ENCODE measurements at places on chromosomes 2 and 18.

DNA sequence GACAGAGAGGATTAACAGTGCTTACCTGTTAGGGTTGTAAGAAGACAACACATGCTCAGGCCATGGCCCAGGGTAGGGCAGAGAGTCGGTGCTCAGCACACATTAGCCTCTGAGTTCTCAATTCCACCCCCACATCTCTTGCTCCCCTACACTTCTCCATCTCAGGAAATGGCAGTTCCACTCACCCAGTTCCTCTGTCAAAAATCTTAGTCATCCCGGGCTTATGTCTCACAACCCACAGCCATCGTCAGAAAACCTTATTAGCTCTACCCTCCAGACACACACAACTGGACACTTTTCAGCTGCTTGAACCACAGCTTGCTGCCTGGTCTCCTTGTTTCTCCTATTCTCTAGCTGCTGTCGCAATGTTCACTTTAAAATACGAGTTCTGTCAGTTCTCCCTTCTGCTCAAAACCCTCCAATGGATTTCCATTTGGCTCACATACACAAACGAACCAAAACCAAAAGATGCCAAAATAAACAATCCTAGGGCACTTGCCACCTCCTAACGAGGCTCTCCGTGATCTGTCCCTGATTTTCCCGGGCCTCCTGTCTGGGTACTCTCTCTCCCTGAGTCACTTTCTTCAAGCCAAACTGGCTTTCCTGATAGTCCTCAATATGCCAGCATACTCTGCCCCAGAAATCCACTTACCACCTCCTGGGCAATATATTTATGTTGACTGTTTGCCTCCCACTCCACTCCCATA, 89.7 kb downstream of the KCTD1 start:
- DNase-seq = no peak

- DNase-seq = no peak
Measured at GRCh38 chr18:68942230-68942629, 144.3 kb downstream of the CCDC102B start.

DNA sequence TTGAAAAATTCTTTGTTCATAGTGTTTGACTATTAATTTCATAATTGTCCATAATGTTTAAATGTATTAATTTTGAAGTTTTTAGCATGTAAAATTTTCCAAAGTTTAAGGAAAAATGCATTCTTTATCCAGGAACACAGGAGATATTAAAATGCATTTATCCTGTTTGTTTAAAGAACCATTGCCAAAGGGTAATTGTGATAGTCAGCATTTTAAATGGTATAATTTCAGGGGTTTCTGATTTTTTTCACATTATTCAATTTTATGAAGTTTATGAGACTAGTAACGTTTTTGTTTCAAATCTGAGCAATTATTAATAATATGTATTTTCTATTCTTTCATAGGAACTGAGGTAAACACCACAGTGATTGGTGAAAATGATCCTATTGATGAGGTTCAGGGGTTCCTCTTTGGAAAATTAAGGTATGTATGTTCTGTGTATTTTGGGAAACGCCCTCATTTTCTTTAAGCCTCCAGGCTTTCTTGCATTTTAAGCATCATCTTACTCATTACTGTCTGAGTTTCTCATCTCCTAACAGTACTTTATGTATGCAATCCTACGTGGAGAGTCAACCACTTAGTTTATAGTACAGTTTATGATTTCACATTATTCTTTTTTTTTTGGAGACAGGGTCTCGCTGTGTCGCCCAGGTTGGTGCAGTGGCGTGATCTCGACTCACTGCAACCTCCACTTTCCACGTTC, 25.1 kb downstream of the UGGT1 start:
- DNase-seq = no peak

GRCh38 chr18:49212819-49213218, 247.6 kb downstream of the DYM start:
- no peak for DNase-seq

DNA sequence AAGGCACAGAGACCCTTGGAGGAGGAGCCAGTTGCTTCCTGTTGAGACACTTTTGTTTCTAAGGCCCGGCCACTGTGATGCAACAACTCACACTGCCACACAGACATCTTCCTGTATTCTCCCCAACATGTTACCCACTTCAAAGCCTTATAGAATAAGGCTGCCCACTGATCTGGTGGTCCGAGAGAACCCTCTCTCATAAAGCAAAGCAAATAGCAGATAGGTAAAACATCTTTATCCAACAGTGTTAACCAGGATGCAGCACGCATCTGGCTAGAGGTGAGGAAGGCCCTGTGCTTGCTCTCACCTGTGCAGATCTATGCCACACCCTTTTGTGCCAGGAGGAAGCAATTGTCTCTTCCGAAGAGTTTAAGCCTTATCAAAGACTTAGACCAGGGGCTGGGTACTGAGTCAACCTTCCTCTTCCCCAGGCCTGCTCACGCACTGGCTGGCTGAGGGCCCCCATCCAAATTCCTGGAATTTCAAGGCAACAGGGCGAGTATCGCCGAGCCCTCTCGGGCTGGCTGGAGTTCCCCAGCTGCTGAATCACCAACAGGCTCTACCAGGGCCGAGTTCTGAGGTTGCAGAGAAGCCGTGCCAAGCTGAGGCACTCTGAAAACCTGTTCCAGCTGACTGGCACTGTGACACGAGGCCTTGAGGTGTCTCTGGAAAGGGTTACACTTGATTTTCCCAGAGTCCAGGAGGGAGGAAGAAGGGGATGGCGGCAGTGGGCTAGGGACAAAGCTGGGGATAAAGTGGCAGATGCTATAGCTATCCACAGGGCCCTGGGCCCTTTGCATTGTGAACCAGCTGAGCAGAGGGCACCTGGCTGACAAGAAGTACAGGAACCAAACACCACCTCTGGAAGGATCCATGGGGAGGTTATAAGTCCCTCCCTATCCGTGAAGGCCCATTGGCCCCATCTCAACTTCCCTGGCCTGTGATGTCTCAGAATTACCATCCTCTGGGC, 29.3 kb downstream of the TGFA start:
- no peak for DNase-seq

GRCh38 chr2:126936219-126936723, 37.6 kb downstream of the TEX51 start:
- no peak for DNase-seq

GRCh38 chr2:42010743-42011298, 37.0 kb upstream of the PKDCC start:
- DNase-seq = no peak

DNA sequence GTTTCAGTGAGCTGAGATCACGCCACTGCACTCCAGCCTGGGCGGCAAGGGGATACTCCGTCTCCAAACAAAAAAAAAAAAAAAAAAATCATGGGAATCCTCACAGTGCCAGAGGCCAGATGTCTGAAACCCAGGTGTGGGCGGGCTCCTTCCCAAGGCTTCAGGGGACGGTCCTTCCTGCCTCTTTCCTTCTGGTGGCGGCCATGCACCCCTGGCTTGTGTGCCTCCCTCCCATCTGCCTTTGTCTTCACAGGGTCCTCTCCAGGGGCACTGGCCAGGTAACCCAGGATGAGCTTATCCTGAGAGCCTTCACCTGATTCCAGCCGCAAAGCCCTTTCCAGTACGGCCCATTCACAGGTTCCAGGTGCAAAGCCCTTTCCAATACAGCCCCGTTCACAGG, 40.9 kb upstream of the GPC1 start:
- DNase-seq = no peak

DNA sequence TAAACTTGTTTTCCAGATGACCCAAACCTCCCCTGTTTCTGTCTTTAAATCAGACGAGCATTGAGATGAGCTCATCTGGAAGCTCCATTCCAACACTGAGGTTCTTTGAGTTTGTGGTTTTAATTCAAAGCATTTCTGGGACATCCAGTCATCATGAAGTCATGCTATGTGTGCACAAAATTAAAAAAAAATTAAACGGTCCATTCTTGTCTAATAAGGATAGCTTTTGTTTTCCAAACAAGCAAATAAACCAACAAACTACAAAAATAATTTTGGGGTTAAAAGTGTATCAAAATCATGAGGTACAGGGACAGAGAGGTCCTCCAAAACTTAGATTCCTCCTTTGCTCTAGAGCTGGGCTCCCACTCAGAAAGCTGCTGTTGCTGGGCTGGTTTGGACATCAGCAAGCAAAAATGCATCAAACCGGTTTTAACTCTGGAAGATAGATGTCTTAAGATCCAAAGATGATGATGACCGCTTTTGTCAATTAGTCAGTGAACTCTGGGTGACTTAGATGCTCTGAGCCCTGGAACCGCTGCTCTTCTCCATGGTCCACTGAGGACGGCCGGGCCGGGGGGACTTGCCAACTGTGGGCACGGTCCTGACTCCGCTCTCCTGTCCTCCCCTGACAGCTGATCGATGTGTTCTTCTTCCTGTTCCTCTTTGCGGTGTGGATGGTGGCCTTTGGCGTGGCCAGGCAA, 65.4 kb downstream of the TRPM8 start:
- no peak for DNase-seq

DNA sequence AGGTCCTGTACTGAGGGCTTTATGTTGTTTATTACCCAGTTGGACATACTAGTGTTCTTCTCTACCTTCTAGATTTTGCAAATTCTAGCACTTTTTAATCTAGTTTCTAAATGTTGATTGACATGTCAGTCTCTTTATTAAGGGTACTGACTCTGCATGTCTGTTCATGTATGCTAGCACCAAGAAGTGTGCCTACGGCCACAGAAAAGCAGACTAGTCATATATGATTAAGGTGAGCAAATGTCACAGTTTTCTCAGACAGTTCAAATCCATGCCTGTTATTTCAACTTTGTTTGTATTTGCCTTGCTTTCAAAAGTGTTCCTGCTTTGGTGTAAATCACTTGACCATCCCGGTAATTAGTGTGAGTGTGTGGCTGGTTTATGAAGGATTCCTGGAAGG, 145.0 kb upstream of the DSEL start:
- DNase-seq = no peak

DNA sequence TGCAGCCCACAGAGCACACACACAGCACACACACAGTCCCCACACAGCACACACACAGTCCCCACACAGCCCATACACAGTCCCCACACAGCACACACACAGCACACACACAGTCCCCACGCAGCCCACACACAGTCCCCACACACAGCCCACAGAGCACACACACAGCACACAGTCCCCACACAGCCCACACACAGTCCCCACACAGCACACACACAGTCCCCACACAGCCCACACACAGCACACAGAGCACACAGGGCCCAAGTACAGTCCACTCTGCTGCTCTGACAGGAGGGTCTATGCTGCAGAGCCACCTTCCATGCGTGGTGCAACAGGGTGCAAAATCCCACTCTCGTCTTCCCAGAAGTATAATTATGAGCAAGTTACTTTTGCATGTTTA, 240.5 kb upstream of the SALL3 start:
- DNase-seq = no peak

- DNase-seq = no peak
Measured at GRCh38 chr18:55244546-55244945, 285.3 kb upstream of the CCDC68 start.

DNA sequence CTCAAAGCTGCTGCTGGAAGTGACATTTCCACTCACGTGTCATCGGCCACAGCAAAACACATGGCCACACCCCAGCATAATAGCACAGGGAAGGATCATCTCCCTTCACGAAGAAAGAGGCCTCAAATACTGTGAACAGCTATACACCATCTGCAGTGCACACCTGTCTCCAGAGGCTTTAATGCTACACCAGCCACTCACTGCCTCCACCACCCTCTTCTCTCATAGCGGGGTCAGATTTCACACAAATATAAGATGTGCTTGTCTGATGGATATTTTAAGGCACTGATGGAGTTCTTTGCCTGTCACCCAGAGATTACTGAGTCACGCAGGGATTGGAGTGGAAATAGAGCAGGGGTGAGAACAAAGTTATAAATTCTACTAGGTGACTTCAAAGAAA, 374.0 kb downstream of the ZNF516 start:
- no peak for DNase-seq

Data from MM.1S (cell line).